ENCODE measurements at places on chromosomes 12 and 14. TPM values are rescaled to one million over a fixed set of nuclear protein-coding genes. Genes with fewer than 3 reads are reported as not detected.

GRCh38 chr12:46264057-46264456, 4.8 kb downstream of the SLC38A1 start:
- no peak for DNase-seq
- no peak overlapping the region for H3K27ac ChIP-seq
- H3K27me3 ChIP-seq, result no peaks in the 10 kb centered on the region
- H3K4me1 ChIP-seq, result peaks cover 3% of the 10 kb centered on the region
- H3K4me3 ChIP-seq, result no peak overlapping the region

The ERBB3 gene
- total RNA-seq, result 58.1 TPM

GRCh38 chr12:89451841-89452251, 72.8 kb downstream of the GALNT4 start:
- DNase-seq, result peak; percentile 41
- H3K4me3 ChIP-seq, result peak overlapping the region; percentile 22
- no peaks in the 10 kb centered on the region for H3K27me3 ChIP-seq
- H3K36me3 ChIP-seq, result no peaks in the 10 kb centered on the region

GRCh38 chr12:27619308-27619707, 76.9 kb upstream of the REP15 start:
- H3K27ac ChIP-seq, result no peak overlapping the region
- H3K27me3 ChIP-seq, result no peaks in the 10 kb centered on the region
- H3K36me3 ChIP-seq, result no peaks in the 10 kb centered on the region
- H3K4me1 ChIP-seq, result no peaks in the 10 kb centered on the region

DNA sequence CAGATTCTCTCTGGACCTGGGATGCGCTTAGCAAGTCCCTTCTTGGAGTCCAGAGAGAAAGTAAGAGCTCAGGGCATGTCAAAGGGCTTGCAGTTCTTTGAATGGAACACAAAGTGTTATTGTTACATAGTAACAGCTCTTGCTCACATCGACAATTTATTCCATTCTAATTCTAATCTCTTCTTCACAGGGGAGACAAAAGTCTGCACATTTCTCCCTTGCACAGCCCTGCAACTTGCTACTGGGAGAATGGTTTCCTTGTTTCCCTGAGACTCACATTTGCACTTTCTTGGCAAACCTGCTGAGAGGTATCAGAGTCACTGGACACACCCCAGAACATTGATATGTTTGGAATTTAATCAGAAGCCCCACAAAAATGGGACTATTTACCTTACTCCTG, 209.9 kb upstream of the IGF1 start:
- DNase-seq, result no peak
- H3K27ac ChIP-seq, result no peak overlapping the region
- no peaks in the 10 kb centered on the region for H3K27me3 ChIP-seq
- H3K36me3 ChIP-seq, result no peaks in the 10 kb centered on the region

DNA sequence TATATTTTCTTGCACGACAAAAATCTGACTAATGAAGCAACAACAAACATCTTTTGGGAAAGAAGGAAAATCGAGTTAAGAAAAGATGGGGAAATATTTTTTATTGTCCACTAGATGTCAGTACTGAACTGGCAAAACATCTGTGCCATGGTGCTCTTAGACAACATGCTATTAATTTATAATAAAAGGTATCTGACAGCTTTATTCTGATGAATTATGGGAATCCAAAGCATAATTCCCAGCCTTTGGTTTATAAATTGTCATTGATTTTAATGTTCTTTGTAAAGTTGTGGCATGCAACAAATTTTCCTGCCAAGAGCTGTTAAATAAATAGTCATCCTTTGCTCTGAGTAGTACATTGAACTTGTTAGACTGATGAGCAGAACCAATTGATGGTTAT, 231.2 kb downstream of the ETNK1 start:
- no peaks in the 10 kb centered on the region for H3K27me3 ChIP-seq
- H3K4me1 ChIP-seq, result no peaks in the 10 kb centered on the region
- H3K27ac ChIP-seq, result no peak overlapping the region
- no peaks in the 10 kb centered on the region for H3K36me3 ChIP-seq
- no peak overlapping the region for H3K4me3 ChIP-seq
- no peak for DNase-seq

- H3K27ac ChIP-seq, result no peak overlapping the region
- H3K4me3 ChIP-seq, result no peak overlapping the region
- DNase-seq, result no peak
- H3K36me3 ChIP-seq, result no peaks in the 10 kb centered on the region
- peaks cover 38% of the 10 kb centered on the region for H3K4me1 ChIP-seq
- H3K27me3 ChIP-seq, result no peaks in the 10 kb centered on the region
These were observed 74.7 kb downstream of the ITPK1 start for GRCh38 chr14:93040982-93041381.

The ISM2 gene
- total RNA-seq, result 0.57 TPM

DNA sequence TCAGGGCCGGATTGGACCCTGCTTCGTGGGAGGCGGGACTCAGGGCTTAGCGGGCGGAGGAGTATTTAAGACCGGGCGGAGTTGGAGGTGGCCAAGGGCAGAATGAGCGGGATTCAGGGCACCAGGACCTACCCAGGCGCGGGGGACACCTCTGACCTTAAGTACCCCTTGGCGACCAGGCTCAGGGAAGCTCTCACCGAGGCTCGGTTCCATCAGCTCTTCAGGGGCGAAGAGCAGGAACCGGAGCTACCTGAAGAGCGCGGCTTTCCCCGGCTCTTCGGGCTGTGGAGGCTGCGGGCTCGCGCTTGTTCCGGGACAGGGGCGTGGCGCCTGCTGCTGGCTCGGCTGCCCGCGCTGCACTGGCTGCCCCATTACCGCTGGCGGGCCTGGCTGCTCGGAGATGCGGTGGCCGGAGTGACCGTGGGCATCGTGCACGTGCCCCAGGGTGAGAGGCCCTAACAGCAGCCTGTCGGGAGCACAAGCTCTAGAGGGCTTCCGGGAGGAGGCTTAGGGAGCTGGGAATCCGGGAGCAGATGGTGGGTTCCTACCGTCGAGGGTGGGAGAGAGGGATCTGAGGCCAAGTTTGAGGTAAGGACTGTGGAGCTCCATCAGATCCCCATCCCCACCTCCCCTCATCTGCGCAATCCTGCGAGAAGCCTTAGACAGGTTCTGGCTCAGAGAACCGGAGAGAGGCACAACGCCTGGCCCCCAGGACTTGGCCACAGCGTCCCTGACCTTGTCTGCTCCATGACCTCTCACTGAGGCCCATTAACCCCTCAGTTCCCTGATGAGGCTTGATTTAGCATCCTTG, 8.4 kb downstream of the ARHGEF25 start:
- H3K4me1 ChIP-seq, result no peaks in the 10 kb centered on the region
- H3K4me3 ChIP-seq, result no peak overlapping the region
- no peak for DNase-seq
- H3K27ac ChIP-seq, result no peak overlapping the region

GRCh38 chr12:30594509-30594908, 101.2 kb downstream of the IPO8 start:
- H3K27ac ChIP-seq, result no peak overlapping the region
- no peak for DNase-seq
- H3K27me3 ChIP-seq, result no peaks in the 10 kb centered on the region

The TAS2R7 gene
- not detected for total RNA-seq

GRCh38 chr14:93906341-93907329, 20.5 kb upstream of the FAM181A start:
- H3K4me3 ChIP-seq, result no peak overlapping the region
- H3K36me3 ChIP-seq, result no peaks in the 10 kb centered on the region
- peaks cover 3% of the 10 kb centered on the region for H3K4me1 ChIP-seq
- no peak overlapping the region for H3K27ac ChIP-seq
- peak; percentile 66 for DNase-seq

DNA sequence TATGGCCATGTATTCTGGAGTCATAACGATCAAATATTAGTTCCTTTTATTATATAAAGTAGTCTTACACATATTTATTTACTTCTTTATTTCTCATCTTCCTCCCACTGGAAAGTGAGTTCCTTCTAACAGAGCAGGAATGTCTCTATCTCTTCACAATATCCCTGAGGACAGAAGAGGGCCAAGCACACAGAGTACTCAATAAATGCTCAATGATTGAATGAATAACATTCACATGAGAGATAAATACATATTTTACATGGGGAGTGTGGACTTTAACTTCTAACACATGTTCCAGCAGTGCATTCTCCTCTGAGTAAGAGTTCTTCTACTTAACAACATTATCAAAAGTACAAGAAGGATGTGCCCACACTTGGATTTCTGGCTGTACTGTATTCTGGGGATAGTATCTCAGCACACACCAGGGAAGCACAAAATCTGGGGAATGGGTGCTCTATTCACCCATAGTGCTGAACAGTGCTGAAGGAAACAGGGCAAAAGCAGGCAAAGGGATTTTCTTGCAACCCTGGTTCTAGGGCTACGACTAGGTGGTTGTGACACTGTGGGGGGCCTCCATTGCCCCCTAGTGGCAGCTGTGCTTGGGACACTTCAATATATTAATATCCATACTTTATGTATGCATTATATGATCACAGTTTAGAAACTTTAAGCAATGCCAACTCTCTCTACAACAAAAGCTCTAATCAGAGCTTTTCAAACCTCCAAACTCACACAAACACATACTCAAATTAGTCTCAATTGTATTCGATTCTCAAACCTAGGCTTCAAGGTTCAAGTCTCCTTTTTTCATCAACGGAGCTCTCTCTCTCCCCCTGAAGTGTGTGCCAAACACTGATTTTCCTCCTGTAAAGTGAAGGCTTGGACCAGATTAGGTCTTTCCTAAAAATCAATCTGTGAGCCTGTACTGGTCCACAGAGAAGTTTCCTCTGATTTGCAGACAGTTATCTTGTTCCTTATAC, 115.5 kb downstream of the SLC2A13 start:
- H3K27ac ChIP-seq, result no peak overlapping the region
- H3K27me3 ChIP-seq, result no peaks in the 10 kb centered on the region
- no peaks in the 10 kb centered on the region for H3K4me1 ChIP-seq

The TOMM20L gene
- total RNA-seq, result not detected

- no peaks in the 10 kb centered on the region for H3K27me3 ChIP-seq
- H3K27ac ChIP-seq, result no peak overlapping the region
- H3K4me3 ChIP-seq, result no peak overlapping the region
- H3K4me1 ChIP-seq, result no peaks in the 10 kb centered on the region
These were observed 329.2 kb upstream of the KITLG start for GRCh38 chr12:88909510-88909909.

The CCDC38 gene
- total RNA-seq, result 0.31 TPM

DNA sequence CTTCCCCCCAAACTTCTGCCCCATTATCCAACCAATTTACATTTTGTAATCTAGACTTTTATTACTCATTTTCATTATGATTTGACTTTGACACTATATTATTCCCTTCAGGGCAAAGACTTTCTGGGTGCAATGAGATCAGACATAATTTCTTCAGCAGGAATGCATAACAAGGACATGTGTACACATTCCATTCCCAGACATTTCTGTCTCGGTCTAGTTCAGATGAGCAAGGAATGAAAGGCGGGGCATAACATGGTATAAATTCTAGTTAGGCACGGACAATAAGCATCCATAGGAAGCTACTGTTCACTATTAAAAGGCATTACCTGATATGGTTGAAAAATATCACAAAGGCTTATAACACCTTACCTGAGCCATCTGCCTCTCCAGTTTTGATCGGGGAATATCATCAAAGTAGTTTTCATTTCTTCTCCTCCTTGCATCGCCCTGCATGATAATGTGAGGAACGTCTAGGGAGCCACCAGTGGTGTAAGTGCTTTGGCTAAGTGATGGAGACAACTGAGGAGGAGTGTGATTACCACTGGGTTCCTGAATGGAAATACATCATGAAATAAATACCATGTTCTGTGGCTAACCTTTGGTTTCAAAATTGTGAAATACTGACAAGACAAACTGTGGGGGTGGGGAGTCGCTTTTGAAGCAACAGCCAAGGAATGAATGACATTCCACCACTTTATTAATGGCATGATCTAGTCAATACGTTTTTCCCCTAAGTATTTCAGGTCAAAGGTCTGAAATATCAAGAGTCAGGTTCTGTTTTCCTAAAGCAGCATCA, 183.9 kb downstream of the APAF1 start:
- no peak overlapping the region for H3K27ac ChIP-seq
- no peaks in the 10 kb centered on the region for H3K27me3 ChIP-seq
- H3K4me1 ChIP-seq, result no peaks in the 10 kb centered on the region
- no peak for DNase-seq
- H3K36me3 ChIP-seq, result no peaks in the 10 kb centered on the region

DNA sequence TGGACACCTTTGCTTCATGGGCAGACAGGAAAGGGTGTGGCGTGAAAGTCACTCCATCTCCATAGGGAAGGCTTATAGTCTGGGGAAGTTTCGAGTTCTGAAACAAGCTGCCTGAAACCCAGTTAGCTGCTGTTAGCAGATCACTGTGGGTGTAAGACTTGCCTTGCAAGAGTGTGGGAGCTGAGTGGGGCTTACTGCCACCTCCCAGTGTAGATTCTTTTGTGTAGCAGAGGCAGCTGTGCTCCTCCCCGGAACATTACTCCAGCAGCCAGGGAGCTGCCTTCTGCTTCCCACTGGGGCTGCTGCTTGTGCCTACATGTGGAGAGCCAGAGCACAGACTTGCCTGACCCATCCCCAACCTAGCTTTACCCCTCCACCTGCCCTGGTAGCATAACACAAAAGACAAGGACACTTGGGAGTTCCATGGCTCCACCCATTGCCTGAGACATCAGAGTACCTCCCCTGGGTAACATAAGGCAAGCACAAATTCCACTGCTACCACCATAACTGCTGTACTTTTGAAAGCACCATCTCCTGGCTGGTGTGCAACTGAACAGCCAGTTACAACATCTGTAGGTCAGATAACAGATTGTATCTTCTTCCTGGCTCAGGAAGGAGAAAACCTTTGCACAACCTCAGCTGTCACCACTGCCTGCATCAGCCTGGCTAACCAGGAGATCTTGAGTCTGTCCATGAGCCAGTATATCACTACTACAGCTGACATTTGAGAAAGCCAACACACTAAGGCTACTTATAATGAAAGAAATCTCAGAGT, 69.5 kb downstream of the ADAMTS20 start:
- no peak overlapping the region for H3K27ac ChIP-seq
- no peak for DNase-seq

GRCh38 chr12:95805864-95806671, 15.5 kb upstream of the NTN4 start:
- no peak overlapping the region for H3K4me3 ChIP-seq
- DNase-seq, result no peak
- H3K27me3 ChIP-seq, result no peaks in the 10 kb centered on the region
- no peaks in the 10 kb centered on the region for H3K36me3 ChIP-seq
- H3K27ac ChIP-seq, result peak overlapping the region; percentile 57

DNA sequence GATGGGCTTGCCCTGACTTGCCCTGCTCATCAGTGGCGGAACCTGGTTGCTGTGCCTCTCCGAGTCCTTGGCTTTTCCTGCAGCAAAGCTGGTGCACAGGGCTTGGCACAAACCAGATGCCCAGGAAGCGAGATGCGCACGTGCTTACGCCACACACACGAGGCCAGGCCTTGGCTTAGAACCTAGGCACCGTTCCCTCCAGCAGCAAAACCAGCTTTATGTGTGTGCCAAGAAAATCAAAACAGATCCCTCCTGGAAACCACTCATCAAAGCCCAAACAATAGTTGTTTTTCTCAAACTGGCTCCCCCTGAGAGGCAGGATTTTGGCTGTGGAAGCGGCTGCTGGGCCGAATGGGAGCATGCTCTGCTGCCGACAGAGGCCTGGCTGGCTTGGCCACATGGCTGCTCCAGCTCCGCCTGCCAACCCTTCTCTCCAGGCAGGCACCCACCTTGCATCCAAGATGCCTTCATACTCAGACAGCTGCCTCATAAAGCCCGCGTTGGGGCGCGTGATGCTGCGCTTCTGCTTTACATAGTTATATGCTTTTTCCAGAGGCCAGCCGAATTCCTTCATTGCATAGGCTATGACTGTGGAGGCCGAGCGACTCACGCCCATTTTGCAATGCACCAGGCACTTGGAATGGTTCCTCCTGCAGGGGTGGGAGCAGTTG, 58.7 kb downstream of the SSH1 start:
- no peak overlapping the region for H3K27ac ChIP-seq
- peaks cover 15% of the 10 kb centered on the region for H3K36me3 ChIP-seq
- DNase-seq, result no peak
- no peaks in the 10 kb centered on the region for H3K27me3 ChIP-seq
- H3K4me3 ChIP-seq, result no peak overlapping the region

The FGF6 gene
- total RNA-seq, result not detected

Measured in kidney (tissue), 22 donors.